ENCODE measurements at places on chromosomes 4 and X.

DNA sequence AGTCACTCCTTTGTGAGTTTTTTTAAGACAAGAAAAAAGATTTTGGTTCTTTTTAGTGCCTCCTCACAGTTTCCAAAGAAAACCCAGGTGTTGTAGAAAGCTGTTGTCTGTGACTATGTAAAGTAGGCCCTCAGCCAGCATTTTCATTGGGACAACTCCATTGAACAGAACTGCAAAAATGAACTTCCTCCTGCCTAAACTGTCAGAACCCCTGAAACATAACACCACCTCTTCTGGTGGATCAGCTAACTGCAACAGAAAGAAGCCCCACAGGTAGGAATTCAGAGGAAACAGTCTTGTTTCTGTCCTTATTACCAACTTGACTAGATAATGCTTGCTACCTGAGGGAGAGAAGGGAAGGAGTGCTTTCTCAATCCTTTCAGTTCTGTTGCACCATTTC is 3.4 kb upstream of the ATP11C start:
- DNase-seq, result no peak

GRCh38 chrX:21905953-21906352 is 34.6 kb upstream of the SMS start:
- no peak for DNase-seq

DNA sequence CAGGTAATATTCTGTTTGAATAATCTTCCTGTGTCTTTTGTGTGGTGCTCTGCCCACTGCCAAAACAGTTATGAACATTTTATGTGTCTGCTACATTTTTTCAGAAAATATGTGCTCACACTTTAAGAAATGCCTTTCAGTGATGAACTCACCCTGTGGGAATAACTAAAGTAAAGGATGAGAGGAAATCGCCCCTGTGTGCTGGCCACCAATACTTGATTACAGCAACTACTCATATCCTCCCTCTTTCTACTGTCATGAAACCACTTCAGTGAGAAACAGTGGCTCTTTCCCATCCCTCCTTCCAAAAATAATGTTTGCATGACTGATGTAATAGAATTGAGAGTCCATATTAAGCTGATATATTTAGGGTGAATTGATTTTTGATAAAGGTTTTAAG is 900.9 kb downstream of the RAB28 start:
- DNase-seq, result no peak

GRCh38 chrX:123617007-123617406 is 115.8 kb downstream of the THOC2 start:
- DNase-seq, result no peak

GRCh38 chrX:129720741-129721140 is 18.0 kb upstream of the XPNPEP2 start:
- DNase-seq, result no peak

DNA sequence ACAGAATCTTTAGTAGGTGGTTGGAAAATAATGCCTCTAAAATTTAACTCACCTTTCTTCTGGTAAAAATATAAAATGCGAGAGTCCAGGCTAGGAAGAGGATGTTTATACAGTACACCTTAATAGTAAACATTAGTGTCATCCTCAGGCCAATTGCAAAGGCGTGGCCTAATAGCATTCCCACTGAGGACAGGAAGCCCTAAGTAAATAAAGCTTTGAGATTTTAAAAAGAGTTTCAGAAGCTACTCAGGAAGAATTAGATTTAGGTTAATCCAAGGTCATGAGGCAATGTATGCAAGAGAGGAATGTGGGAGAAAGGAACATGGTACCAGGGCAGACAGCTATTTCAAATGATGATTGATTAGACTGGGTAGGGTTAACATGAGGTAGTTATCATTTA is 49.5 kb downstream of the RPGR start:
- DNase-seq, result no peak

GRCh38 chrX:77875372-77875771 is 19.9 kb downstream of the MAGT1 start:
- no peak for DNase-seq

DNA sequence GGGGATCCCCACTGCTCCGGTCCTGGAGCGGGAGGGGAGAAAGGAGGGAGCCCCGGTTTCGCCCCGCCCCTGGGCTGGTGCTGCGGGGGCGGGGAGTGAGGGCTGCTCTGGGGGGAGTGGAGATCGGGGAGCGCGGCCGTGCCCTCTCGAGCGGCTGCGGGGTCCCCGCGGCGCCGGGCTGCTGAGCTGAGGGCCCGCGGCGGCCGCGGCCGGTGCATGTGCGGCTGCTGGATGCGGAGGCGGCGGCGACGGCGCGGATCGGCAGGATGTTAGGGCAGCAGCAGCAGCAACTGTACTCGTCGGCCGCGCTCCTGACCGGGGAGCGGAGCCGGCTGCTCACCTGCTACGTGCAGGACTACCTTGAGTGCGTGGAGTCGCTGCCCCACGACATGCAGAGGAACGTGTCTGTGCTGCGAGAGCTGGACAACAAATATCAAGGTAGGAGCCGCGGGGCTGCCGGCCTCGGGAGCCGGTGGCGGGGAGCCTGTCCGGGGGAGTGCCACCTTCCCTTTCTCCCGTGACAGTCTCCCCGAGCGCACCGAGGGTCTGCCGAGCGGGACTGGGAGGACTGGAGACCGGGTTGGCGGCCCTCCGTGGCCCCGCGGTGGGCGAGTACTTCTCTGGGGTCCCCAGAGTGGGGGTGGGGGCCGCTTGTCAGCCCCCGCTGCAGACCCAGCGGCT is at the start of gene ING2:
Gene ING2, plus strand, starts transcription at position 129 of the 681 bp plus-strand sequence. Its CDS starts 138 bp downstream, at position 267.
- DNase-seq, result no peak

GRCh38 chr4:84366161-84366560 is 132.9 kb downstream of the NKX6-1 start:
- no peak for DNase-seq

DNA sequence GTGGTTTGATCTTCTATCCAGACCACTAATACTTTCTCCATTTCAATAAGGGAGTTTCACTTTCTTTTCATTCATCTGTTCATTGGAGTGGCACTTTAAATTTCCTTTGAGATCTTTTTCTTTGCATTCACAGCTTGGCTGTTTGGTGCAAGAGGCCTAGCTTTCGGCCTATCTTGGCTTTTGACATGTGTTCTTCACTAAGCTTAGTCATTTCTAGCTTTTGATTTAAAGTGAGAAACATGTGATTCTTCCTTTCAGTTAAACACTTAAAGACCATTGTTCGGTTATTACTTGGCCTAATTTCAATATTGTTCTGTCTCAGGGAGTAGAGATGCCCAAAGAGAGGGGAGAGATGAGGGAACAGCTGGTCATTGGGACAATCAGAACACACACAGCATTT is 24.3 kb downstream of the CXCL13 start:
- no peak for DNase-seq

GRCh38 chr4:81586706-81587105 is 115.0 kb upstream of the RASGEF1B start:
- no peak for DNase-seq

DNA sequence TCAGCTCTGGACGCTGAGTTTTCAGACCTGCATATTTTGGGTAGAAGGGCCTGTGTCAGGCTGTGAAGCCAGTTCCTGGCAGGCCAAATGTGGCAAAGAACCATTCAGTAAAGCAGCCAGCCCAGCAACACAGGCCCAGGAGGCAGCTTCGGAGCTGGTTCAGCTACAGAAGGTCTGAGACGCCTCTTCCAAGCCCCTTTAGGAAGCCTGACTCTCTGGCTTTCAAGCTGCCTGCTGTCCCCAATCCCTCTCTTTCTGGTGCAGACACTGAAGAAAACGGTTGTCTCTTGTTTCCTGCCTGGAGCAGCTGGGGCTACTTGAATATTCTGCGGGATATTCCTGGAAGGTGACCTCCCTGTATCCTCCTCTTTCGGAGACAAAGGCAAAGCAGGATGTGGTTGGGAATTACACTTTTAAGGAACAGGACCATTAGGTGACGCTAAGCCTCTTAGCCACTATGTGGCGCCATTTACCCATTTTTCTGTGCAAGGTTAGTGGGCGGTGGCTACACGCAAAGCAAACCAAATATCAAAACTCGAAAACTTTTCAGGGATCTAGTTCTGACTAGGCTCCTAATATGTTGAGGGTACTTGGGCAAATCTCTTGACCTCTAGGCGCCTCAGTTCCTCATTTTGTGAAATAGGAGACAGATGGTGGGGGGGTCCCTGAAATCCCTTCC is 47.2 kb upstream of the LAS1L start:
- peak; percentile 44 for DNase-seq

- no peak for DNase-seq
Measured at GRCh38 chrX:152588206-152588605, 49.5 kb upstream of the GABRQ start.

All from CD4-positive, alpha-beta T cell (primary cell).